Cardiac muscle cell (in vitro differentiated cells and primary cell): ENCODE measurements at places on chromosomes 1 and 21.

DNA sequence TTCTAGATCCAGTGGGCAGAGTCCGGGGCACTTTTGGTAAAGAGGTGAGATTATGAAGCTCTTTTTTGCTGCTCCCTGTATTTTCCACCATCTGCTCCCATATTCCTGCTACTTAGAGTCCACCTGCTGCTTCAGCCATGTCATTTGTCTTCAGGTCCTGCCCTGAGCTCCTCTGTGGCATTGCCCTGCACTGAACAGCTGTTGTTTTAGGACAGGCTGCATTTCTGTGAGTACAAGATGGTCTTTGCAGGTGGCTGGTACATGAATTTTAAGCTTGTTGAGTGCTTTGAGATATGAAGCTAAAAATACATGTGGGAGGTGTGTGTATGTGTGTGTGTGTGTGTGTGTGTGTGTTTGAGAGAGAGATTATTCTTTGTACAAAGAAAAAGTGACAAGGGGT, 21.9 kb downstream of the MT1HL1 start:
- DNase-seq, result no peak

GRCh38 chr1:92186081-92186480, 31.6 kb upstream of the C1orf146 start:
- DNase-seq, result no peak

- DNase-seq, result no peak
Observed at GRCh38 chr1:22349362-22350043, 102.1 kb upstream of the ZBTB40 start.

DNA sequence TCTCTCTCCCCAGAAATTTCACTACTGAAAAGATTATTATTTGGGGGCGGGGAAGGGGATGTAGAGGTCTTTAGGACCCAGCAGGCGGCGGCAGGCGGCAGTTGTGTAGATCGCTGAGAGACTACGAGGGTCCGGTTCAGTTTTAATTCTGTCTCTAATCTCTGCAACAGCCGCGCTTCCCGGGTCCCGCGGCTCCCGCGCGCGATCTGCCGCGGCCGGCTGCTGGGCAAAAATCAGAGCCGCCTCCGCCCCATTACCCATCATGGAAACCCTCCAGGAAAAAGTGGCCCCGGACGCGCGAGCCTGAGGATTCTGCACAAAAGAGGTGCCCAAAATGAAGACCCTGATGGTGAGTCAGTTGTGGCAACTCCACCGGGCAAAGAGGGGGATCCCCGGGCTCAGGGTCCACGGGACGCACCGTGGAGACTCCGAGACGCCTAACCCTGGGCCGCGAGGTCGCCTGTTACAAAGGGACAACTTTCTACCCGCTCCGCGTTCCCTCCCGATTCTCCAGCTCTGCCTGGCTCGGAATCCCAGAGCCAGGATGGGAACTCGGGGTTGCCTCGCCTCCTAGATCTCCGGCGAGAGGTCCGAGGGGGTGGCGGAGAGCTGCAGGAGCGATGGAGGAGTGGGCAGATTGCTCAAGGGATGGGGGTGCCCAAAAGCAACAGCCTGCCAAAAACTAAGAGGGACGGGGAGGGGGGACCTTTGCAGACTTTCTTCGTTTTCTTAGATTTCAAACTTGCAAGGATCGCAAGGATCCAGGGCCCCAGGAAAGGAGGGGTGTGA, at the start of gene ST6GALNAC5:
ST6GALNAC5 (plus strand) TSS at position 139 of the 789 bp plus-strand sequence.
- DNase-seq, result peak; percentile 68

GRCh38 chr1:231923491-231924041, 297.0 kb downstream of the DISC1 start:
- no peak for DNase-seq

GRCh38 chr1:42746436-42747105, 6.5 kb upstream of the CLDN19 start:
- no peak for DNase-seq

DNA sequence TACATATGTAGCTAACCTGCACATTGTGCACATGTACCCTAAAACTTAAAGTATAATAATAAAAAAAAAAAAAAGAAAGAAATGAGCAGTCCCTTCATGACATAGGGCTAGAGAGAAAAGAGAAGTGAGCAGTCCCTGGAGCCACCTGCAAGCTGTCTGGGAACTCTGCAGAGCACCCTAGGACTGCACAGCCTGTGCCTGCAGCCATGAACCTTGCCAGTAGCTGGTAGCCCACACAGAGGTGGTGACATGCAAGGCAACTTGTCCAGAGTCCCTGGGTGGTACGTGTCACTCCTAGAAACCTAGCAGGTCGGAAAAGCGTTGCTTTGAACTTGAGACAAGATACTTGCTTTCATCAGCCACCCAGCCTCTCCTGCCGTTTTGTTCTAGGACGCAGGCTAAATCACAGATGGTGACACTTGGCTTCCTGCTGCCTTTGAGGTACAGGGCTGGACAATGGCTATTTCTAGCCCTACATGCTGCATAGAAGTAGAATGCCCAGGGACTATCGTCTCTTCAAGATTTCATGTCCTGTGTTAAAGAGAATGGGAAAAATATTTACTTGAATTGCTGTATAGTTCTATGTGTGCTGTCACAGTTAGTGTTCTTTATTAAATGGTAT, 260.9 kb downstream of the LTN1 start:
- no peak for DNase-seq

DNA sequence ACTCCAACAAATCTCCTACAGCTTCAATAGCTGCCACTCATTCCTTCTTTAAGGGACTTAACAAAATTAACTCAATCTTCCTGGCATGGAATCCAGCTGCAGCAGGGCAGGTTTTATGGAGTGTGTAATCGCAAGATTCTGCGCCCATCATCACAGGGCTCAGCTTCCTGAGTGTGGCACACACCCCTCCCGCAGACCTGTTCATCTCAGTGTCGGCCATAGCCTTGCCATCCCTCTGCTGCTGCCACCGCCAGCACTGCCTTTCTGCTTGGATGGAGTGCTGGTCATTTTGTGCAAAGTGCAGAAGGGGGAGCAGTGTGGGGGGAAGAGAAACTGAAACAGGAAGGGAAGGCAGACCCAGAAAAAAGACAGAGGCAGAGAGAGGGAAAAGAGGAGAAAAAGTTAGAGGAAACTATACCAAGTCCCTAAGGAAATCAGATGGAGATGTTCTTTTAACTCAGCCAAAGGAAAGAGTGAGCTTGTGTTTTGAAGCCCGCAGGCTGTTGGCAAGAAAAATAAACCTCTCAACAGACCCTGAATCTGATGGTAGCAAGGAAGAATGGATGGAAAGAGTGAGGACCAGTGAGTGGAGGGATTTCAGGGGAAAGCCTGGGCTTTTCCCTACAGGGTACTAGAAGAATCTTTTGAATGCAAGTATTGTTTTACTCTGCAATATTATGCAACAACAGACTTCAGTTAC, 324.2 kb downstream of the SEC16B start:
- DNase-seq, result no peak
